ENCODE measurements at places on chromosomes 2 and 18.

- no peak for DNase-seq
These were observed 6.6 kb upstream of the ASNSD1 start for GRCh38 chr2:189654641-189655040.

- DNase-seq, result no peak
These were observed 3.2 kb downstream of the ZBTB7C start for GRCh38 chr18:48405978-48406377.

DNA sequence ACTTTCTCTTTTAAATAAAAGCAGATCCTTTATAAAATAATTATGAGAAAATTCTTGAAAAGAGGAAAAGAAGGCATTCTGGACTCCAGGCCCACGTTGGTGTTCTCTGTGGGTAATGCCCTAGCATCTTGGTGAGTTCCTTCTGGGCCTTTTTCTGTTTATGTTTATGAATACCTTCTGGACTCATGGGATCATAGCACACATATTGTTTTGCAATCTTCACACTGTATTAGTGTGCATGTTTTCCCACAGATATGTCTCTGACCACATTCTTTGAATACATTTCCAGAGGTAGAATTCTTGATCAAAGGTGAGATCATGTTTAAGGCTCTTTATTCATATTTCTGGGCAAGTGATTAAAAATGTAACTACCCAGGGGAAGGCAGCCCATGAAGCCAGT, 15.9 kb downstream of the GLI2 start:
- DNase-seq, result no peak

- peak; percentile 8 for DNase-seq
These were observed 1075.2 kb upstream of the NRXN1 start for GRCh38 chr2:52107124-52107523.

- DNase-seq, result no peak
These were observed 19.4 kb downstream of the SFTPB start for GRCh38 chr2:85648619-85649018.

DNA sequence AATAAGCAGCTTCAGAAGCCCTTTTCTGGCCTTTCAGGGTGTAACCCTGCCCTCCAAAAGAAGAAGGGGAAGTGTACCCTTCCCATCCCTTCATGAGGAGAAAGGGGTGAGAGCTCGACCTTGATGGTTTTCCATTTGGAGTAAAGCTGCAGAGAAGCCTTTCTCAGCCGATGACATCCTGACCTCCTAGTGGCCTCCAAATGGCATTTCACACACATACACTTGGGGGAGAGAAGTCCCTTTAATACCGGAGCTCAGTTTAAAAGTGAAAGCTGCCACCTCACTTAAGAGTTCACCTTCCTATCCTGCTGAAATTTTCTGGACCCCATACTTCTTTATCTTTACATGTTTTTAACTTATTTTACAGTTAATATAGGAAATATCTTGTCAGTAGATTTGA, 716.7 kb downstream of the DCDC2C start:
- DNase-seq, result no peak

DNA sequence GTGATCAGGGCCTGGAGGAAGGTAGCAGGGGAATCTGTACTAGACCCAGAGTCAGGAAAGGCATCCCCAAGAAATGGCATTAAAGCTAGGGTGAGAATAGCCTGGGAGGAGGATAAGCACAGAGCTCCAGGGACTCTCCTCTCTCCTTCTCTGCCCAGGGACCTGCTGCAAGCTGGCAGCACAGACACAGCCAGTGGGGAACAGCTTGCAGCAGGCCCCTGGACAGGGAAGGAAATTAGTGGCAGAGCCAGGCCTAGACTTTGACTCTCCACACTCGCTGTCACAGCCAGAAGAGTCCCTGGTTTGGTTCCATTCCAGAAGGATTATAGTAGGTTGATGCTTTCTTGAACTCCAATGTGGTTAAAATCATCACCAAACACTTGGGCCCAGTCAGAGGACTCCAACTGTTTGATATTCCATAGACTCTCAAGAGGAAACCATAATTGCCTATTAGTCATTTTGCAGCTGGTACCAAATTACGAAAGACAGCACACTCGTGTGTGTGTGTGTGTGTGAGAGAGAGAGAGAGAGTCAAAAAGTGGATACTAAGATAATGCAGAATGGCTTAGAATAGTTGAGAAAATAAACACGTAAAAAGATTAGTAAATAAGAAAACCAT, 95.5 kb upstream of the ATP8B1 start:
- DNase-seq, result peak; percentile 87

- no peak for DNase-seq
These were observed 500.5 kb upstream of the SYT4 start for GRCh38 chr18:43777636-43778304.

DNA sequence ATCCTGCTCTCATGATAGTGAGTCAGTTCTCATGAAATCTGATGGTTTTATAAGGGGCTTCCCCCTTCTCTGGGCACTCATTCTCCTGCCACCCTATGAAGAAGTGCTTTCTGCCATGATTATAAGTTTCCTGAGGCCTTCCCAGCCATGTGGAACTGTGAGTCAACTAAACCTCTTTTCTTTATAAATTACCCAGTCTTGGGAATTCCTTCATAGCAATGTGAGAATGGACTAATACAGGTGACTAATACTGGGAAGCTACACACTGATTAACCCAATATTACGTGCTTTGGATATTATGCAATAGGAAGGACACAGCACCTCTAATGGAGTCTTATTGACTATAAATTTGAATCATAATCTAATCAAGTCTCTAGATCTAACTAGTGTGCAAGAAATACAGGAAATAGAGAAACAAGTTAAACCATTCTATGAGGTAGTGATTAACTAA, 107.2 kb upstream of the ETAA1 start:
- DNase-seq, result no peak

- no peak for DNase-seq
These were observed 54.0 kb downstream of the ERBB4 start for GRCh38 chr2:212484563-212485080.

DNA sequence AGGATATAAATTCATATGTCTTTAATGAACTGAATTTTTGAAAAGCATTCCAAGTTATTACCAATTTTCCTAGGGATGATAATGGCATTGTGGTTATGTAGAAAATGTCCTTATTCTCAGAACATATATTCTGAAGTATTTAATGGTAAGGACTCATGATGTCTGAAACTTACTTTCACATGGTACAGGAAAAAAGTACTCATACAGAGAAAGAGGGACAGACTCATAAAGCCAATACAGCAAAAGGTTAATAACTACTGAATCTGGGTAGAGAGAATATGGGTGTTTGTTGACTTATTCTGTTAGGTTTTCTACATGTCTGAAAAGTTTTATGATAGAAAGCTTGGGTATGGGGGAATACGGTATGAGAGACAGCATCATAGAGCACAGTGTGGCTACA, 84.3 kb upstream of the SERTAD2 start:
- DNase-seq, result no peak

DNA sequence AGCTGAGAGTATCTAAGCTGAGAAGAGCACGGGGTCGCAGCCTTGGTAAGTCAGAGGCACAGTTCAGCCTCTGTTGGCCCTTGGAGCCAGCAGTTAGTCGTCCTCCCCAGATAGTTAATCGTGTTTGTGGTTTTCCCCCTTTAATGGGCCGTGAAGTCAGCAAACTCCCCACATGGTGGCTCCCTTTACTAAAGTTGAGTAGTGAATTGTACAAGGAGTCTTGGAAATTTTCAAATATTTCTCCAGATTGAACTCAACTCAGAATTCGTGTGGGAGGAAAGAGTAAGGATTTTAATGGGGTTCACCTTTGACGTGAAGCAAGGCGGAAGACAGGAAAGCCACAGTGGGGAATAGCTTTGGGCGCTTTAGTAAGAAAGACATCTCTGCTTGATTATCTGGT, 2.4 kb upstream of the ADCYAP1 start:
- no peak for DNase-seq

DNA sequence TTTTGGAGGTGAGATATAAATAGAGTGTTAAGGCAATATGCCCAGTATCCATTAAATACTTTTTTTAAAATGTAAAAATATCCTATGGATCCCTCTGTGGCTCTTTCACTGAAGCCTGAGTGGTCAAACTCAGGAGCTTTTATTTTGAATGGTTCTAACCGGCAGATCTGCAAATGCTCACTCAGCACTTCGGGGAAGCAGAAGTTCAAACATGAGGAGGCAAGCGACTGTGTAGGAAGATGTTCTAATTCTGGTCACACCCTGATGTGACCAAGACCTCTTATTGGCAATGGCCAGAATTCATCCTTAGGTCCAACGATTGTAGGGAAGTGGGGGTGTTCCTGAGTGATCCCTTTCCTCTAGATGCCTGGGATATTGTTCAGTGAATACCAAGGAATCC, 168.8 kb downstream of the CDCA7 start:
- peak; percentile 48 for DNase-seq

DNA sequence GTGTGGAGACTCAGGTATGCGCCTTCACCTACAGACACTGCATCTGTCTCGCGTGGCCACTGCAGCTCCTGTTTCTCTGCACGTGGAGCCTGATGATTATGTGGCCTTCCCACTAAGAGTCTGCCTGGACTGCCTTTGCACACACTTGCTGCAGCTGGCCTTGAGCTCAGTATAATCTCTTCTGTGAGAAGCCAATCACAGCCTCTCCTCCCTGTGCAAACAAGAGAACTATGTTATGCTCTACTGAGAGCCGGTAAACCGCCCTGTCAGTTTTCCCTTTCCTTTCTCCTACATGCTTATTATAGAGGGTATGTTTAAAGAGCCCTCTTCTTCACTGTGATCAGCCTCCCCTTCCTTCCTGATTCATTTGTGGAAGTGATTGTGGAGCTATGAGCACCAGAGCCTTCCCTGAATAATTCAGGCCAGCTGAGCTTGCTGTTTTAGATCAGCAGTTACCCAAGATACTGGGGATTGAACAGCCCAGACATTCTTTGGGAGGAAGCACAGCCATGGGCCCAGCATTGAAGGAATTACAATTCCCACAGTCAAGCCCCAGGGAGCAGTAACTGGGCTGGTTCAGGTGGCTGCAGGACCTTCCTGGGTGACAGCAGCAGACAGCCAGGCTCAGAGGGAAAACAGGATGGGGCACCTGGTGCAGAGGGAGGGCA, 3.7 kb upstream of the TGFA start:
- no peak for DNase-seq

- DNase-seq, result no peak
These were observed 403.2 kb downstream of the THSD7B start for GRCh38 chr2:137168552-137168951.

- DNase-seq, result no peak
These were observed 168.5 kb upstream of the ZSWIM2 start for GRCh38 chr2:187017438-187017837.

DNA sequence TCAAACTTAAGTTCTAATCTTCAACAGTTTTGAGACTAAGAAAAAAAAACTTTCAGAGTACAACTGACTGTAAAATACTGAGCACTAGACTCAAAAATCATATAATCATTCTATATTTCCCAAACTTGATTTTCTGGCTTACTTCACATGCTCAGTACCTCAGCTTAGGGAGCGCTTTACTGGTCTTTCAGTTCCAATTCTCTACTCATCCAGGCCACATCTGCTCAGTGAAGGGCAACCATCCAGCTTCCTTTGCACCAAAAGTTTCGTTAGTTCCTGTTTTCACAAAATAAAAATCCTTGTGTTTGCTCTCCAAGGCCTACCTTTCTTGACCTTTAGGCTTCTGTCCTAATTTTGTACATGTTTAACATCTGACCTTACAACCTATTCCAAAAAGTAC, 287.6 kb upstream of the LRRTM1 start:
- DNase-seq, result no peak

DNA sequence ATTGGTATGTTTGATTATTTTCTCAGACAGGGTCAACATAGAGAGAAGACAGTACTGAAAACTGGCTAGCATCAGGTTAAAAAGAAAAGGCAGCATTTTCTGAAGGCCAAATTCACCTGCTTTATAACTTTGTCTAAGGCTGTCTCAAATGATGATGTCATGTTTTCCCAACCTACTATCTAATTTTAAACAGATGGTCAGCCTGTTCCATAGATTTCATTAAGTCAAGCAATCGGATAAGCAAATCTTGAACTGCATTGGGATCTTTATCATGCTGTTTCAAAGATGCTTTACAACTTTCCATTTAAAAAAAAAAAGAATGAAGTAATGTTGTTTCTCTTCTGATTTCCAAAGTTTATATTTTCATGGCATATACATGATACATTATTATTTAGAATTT, 56.3 kb upstream of the SPOPL start:
- DNase-seq, result no peak

DNA sequence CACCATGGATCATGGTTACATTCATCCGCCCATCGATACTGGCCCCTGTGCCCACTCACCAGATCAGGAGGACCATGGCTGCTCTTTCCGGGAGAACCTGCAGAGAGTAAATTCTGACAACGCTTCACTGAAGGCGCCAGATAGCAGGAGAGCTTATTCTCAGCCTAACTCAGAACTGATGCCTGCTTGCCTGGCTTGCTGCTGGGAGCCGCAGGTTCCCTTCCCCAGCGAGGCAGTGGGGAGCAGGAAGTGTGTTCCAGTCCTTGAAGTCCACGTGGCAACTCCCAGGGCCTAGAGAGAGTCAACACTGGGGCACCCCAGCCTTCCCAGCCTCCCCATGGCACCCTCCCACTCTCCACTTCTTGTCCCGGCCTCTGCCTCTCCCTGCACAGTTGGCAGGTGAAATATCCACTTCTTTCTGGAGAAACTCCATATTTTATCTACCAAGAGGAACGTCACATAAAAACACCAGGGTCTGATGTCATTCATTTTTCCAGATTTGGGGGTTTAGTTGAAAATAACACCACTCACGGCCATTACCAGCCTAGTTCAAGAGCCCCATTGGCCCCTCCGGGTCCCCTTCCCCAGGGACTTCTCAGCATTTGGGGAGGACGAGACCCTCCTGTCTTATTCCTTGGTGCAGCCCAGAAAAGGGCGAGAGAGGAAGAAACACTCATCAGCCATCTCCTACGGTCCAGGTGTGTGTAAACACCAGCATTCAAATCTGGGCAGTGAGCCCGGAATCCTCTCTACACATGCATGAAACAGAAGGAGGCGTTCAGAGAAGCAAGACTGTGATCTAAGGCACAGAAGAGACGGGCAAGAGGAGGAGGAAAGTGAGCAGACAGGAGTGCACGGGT, 3.5 kb upstream of the TUBB6 start:
- DNase-seq, result no peak

DNA sequence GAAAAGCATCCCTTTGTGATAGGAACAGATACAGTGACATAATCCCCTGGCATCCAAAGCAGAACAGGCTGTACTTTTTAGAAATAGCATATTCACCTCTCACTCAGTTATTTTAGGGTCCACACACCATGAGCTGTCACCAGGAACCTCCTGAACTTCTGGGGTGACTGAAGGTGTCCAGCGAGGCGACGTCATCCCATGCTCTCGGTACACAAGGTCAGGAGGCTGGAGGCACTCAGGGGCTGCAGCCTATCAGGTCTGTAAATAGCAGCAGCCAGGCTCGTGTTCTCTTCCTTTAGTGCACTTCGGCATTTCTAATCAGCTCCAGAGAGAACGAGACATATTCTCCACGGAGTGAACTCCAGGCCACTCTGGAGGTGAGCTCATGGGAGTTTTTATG, 98.3 kb downstream of the GATA6 start:
- DNase-seq, result no peak

- DNase-seq, result no peak
These were observed 186.0 kb upstream of the RAB6C start for GRCh38 chr2:129793431-129793902.

GRCh38 chr2:147108548-147108947, 736.3 kb upstream of the ACVR2A start:
- DNase-seq, result no peak

- DNase-seq, result no peak
These were observed 186.1 kb downstream of the TWIST2 start for GRCh38 chr2:239033801-239034560.

- no peak for DNase-seq
These were observed 3.6 kb downstream of the ARID5A start for GRCh38 chr2:96540136-96540535.
